Fibroblast of skin of back (primary cell): ENCODE measurements at places on chromosomes 1 and 21.

DNA sequence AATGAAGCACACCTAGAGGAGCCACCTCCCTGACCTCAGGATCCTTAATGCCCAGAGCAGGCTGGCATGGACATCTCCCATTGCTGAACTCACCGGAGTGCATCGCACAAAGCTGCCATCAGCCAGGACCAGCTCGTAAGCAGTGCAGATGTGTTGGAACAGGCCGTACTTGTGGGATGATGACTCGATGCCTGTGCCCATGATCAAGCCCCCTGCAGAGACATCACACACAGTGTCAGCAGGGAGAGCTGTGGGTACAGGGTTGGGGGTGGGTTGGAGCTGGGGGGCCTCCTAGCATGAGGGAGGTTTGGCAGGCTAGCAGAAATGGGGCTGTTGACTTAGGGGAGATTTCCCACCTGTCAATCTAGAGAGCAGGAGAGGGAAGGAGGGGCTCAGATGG, 12.0 kb downstream of the DHCR24 start:
- no peak for DNase-seq

GRCh38 chr21:26715878-26716506, 129.2 kb downstream of the ADAMTS1 start:
- DNase-seq, result peak; percentile 56

GRCh38 chr1:209585672-209586071, 2.2 kb downstream of the CAMK1G start:
- peak; percentile 30 for DNase-seq

DNA sequence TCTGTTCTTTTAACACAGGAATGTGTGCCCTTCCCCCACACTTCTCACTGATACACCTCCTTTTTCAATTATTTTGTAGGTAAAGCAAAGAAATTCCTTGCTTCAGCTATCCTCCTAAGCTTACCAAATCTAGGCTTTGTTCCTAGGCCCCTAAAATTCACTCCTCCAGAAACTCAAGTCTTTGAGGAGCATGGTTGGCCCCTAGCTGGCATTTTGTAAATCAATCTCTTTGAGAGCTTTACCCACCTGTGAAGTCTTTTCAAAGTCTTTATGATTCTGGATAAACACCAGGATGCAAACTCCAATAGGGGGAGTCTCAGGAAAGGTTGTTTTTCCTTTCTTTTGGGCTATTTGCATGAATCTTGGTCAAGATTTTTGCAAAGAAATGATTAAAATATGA, 82.9 kb upstream of the ZNF644 start:
- DNase-seq, result no peak

DNA sequence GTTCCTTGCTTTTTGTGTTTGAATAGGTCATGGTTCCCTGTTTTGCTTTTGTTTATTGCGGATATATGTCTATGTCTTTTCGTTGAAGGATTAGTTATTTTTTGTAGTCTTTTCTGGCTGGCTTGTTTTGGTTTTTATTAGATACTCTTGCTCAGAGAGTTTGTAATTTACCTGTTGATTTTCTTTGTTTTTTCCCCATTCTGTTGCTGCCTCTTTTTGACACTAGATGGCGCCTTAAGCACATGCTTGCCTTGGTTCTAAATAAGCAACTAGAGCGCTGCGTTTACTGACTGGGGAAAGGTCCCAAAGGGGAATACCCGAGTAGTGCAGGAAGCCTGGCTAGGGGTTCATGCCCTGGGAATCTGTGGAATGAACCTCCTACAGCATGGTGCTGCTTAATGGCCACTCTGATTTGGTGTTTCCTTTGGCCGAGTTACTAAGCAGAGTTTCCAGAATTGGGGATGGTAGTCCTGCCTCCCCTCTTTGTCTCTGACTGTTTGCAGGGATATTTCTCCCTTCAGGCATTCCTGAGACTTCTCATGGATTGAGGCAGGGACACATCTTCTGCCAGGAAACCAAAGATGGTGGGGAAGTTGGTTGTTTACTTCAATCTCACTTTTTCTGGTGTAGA, 143.2 kb downstream of the PTPRU start:
- peak; percentile 57 for DNase-seq

DNA sequence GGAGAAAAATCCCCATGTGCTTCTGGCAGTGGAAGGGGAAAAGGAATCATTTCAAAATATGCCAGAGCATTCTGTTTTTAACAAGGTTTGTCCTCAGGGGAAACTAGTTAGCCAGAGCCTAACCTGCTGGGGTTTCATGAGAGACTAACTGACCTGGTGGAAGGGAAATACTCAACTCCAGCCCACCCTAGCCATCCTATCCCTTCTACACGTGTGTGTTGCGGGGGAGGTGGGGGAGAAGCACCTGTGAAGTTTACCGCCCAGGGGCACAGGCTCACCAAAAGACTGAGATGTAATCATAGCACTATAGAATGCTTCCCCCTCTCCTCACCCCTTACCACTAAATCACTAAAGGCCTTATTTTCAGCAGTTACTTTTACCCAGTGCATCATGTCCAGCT, 139.5 kb downstream of the GRIK3 start:
- no peak for DNase-seq

- DNase-seq, result peak; percentile 95
Measured at GRCh38 chr1:16145662-16146278, 10.1 kb downstream of the EPHA2 start.

GRCh38 chr1:76070538-76070937, 4.0 kb upstream of the ST6GALNAC3 start:
- peak; percentile 36 for DNase-seq

DNA sequence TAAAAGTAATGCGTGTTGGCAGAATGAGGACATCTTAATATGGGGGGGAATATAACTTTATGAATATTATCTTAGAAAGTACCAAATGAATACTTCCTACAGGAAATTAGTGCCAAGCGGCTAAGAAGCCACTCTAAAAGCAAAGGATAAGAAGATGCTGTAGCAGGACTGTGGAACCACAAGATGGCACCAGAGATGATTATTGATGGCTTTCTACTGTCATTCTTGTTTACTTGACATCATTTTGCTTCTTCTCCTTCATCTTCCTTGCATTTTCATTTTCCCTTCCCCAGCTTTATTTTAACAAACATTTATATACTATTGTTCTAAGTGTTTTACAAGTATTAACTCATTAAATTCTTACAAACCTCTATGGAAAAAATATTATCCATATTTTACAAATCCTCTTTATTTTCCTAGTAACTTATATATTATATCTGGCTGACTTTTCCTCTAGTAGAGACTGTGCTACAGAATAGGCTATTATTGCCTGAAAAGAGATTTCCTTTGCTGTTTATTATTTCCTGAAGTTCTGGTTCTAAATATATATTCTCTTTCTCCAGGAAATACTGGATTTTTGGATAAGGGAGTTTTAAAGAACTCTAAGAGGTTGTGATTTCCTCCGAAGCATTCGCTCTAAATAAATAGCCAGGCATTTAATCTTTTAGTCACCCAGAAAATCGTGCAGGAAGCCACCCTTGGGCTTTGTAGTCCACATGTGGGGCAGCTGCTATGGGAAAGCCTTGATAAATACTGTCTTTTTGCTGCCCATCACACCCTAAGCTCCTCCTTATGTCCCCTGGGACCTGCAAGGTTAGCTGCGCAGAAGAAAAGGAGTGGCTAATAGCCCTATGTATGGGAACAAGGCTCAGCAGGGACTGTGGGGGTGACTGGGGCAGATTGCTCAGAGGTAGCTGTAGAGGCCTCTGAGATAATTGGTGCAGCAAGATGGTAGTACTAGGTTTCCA, 69.8 kb downstream of the TPR start:
- peak; percentile 53 for DNase-seq

- no peak for DNase-seq
Measured at GRCh38 chr21:35190201-35190701, 141.1 kb upstream of the RUNX1 start.
